G401 (cell line): ENCODE measurements at places on chromosomes 16 and 17. TPM values are rescaled to one million over a fixed set of nuclear protein-coding genes. Genes with fewer than 3 reads are reported as not detected.

HS3ST6 gene
- 1.2 and 9.8 TPM in 2 replicates for total RNA-seq

OR1F1 gene
- not detected in 2 replicates for total RNA-seq

TP53TG3 gene
- 2.1 TPM in 1 of 2 replicates, not detected in the other for total RNA-seq

CHST6 gene
- total RNA-seq, result 0.31 TPM in 1 of 2 replicates, not detected in the other
